ENCODE measurements at places on chromosomes 3 and 15. TPM values are rescaled to one million over a fixed set of nuclear protein-coding genes. Genes with fewer than 3 reads are reported as not detected.

IP6K1 gene
- 46.3 TPM for total RNA-seq

ZMYND10 gene
- total RNA-seq: 1.5 TPM

CNTN3 gene
- 1.7 TPM for total RNA-seq

EPHB1 gene
- under 0.01 TPM for total RNA-seq

SNX22 gene
- total RNA-seq: 0.50 TPM

MESP2 gene
- 0.58 TPM for total RNA-seq

LIPC gene
- total RNA-seq: 1.6 TPM

TRIM71 gene
- total RNA-seq: not detected

GOLGA6L7 gene
- not detected for total RNA-seq

ADAMTSL3 gene
- 1.2 TPM for total RNA-seq

GCSAM gene
- total RNA-seq: not detected

AADACL2 gene
- total RNA-seq: not detected

FAM3D gene
- not detected for total RNA-seq

CORO2B gene
- 42.5 TPM for total RNA-seq

SCAPER gene
- 8.9 TPM for total RNA-seq
